ENCODE measurements at places on chromosomes 3 and 15. TPM values are rescaled to one million over a fixed set of nuclear protein-coding genes. Genes with fewer than 3 reads are reported as not detected.

GRCh38 chr3:69880069-69880640 is 119.4 kb upstream of the SAMMSON start:
- no peak for ATAC-seq

- ATAC-seq, result peak; percentile 51
Observed at GRCh38 chr3:112376992-112377391, 44.0 kb downstream of the CD200 start.

- ATAC-seq, result no peak
Observed at GRCh38 chr15:47300596-47300995, 416.7 kb upstream of the SEMA6D start.

DNA sequence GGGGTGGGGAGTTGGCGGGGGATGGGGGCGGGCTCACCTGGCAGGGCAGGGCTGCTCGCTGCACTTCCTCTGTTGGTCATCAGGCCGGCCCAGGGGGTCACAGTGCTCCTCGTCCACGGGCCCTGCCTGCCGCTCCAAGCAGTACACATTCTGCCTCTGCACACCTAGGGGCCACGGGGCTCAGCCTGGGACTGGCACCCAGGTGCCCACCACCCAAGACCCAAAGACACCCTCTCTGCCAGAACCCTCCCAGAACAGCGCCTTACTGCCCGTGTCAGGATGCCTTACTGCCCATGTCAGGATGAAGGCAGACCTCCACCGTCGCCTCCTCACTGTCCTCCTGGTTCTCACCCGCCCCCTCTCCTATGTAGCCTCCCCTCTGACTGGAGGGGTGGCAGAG is 43.2 kb downstream of the ADAMTS7 start:
- no peak for ATAC-seq

DNA sequence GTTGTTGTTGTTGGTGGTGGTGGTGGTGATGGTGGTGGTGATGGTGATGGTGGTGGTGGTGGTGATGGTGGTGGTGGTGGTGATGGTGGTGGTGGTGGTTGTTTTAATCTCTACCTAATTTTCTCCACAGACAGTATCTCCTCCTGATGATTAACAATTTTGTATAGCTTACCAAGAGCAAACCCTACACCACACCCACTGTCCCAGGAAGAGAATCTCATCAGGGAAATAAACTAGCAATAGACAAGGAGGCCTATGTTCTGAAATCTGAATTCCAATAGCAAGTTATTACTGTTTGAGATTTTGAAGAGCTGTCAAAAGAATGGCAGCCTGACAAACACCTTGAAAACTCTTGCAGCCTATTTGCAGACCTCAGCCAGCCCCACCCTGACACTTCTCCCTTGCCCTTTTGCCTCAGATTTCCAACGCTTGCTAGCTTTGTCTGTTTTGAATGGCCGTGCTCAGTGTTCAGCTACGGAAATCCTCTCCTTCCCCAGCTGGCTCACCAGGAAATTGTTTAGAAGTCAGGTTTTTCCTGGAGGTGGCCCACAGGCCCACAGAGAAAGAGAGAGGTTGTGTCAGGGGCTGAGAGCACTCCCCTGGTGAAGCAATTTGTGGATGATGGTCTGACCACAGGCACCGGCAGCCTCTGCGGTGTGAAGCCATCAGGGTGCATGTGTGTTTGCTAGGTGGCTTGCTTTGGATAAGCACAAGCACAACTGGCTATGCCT is 101.6 kb downstream of the MAGI1 start:
- no peak for ATAC-seq

DNA sequence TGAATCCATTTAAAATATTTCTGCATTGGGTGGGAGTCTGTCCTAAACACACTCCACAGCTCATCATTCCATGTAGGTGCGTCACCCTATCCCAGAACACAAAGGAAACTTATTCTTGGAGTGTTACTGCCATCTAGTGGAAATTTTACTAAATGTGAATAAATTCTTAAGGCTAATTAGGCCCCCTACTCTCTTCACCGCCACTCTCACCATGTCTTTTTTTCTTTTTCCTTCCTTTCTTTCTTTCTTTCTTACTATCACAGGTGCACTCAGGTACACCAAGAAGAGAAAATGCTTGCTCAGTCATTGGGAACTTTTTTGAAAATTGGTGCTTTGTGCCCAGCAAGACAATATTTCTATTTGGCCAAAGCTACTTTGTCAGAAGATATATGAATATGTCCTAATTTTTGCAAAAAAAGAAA is 26.4 kb upstream of the ATP8B4 start:
- ATAC-seq, result peak; percentile 83

DNA sequence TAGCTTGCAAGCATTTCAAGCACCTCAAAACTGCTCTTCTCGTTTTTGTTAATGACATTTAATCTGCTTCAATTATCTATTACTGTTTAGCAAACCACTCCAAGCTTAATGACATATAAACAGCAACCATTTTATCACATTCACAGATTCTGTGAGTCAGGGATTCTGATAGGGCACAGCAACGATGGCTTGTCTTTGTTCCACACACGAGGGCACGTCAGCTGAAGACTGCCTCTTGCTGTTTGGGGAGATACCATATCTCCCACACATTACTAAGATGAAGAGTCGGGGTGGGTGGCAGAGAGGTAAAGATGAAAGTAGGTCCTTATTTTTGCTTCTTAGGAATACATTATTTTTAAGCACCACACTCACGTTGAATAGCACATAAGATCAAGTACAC is 19.3 kb downstream of the CPOX start:
- no peak for ATAC-seq

DNA sequence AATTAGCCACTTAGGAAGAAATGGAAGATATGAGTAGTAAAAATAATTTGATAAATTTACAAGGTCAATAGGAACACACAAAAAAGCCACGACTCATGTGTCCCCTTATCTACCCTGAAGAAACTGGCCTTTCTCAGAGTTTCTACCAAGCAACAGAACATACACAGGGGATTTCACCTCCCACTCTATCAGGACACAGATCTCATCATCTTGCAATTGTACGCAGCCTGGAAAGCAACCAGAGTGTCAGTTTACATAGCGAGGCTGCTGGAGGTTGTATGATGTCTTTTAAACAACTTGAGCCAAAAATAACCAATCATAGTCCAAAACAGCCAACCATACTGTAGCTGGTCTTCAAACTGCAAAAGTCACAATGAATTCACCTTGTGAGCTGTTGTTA is 19.7 kb upstream of the LMOD3 start:
- no peak for ATAC-seq

- ATAC-seq, result no peak
Observed at GRCh38 chr15:39459548-39459947, 121.3 kb upstream of the THBS1 start.

- ATAC-seq, result no peak
Observed at GRCh38 chr15:74866090-74866489, 7.1 kb downstream of the SCAMP2 start.

DNA sequence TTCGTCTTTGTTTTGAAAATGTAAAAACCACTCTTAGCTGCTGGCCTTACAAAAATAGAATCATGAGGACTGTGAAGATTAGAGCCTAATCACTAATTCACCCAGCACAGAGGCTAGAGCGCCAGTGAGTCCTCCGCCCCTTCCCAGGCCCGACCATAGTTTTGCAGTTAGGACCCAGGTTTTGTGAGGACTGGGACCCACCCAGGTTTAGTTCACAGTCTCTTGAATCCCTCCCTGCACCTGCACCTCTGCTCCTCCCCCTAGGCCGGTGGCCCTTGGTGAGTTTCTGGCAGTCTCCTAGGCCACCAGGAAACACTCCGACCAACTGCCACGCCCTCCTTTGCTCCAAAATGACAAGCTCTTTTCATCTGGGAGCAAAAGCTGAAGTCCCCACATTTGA is 136.0 kb upstream of the CCDC54 start:
- ATAC-seq, result peak; percentile 16

DNA sequence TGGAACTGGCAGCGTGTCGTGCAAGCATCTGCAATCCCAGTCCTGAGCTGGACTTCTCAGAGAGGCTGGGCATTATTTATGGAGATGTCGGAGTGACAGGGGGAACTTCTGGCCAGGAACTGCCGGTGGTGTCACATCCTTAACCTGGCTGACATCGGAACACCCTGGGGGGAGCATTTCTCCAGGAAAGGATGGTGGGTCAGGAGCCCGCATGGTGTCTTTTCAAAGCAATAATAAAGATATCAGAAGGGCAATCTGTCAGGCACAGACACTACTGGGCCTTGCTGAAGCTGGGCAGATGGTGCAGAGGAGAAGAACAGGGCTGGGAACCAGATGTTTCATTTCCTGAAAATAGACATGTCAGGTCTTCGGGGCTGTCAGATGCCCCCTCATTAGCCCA is 133.5 kb downstream of the WNT7A start:
- ATAC-seq, result no peak

DNA sequence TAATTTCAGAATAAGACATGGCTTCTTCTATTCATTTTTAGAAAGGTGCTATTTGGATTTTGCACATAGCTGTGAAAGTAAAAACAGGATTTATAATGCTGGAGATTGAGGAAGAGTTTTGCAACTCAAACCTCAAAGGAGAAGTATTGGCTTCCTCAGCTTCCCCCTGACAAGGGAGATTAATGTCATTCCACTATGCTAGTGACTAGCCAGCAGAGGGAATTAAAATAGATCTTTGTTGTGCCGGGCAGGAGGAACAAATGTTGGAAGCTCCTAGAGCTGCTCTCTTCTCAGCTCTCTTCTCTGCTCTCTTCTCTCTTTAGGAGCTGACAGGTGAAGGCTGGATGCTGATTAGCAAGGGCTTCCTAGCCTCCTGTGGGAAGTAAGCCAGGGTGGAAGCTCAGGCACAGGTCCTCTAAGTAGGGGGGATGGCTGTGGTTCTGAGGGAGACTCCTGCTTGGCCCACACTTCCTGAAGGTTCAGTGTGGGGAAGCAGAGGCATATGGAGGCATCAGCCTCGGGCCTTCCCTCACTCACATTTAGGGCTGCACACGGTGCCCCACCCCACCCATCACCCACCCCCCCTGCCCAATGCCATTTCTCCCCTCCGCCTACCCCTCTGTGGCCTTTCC is 29.6 kb downstream of the CX3CR1 start:
- ATAC-seq, result peak; percentile 87

DNA sequence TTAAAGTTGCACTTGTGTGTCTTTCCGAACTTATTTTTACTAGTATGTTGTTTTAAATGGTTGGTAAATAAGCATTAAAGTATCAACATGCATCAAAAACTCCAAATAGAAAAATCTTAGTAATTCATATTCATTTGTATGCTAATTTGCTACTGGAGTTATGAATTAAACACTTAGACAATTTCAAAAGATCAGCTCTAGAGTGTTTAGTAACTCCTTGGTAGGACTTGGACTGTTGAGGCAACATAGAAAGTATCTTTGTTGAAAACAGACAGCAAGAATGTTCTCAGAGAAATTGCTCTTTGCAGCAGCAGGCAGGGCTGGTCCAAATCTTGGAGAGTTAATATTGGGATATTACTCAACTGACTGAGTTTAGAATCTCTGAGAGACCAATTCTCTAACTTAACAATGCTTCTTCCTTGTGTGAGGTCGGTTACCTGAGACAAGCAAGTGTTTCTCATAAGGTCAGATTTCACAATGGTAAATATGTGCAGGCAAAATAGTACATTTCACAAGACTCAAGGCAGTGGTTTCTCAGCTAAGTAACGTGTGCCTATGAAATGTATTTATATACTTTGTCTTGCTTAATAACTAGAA is 147.8 kb upstream of the IL12A start:
- ATAC-seq, result peak; percentile 53

The LRRC2 gene
- total RNA-seq, result not detected

The SLC22A14 gene
- not detected for total RNA-seq

The IL17RB gene
- total RNA-seq, result 0.19 TPM

The C3orf85 gene
- not detected for total RNA-seq

The IL20RB gene
- total RNA-seq, result 0.62 TPM
